Stimulated activated CD4-positive, alpha-beta T cell treated with anti-CD3 and anti-CD28 coated beads, Interleukin-15, amount 100 ng/mL, for 48 hours (primary cell): ENCODE measurements at places on chromosomes 4 and X.

- DNase-seq, result no peak
Measured at GRCh38 chrX:102672856-102673255, 21.6 kb downstream of the GPRASP1 start.

GRCh38 chr4:103018391-103019307, 856 bp downstream of the SLC9B1 start:
- no peak for DNase-seq

- DNase-seq, result no peak
Measured at GRCh38 chr4:165476214-165477098, 97.6 kb downstream of the CPE start.

- no peak for DNase-seq
Measured at GRCh38 chr4:188370777-188371176, 231.5 kb downstream of the TRIML1 start.
